ENCODE measurements at places on chromosomes 6 and 20.

GRCh38 chr6:29790626-29791025, 37.0 kb upstream of the HLA-G start:
- no peak for DNase-seq

DNA sequence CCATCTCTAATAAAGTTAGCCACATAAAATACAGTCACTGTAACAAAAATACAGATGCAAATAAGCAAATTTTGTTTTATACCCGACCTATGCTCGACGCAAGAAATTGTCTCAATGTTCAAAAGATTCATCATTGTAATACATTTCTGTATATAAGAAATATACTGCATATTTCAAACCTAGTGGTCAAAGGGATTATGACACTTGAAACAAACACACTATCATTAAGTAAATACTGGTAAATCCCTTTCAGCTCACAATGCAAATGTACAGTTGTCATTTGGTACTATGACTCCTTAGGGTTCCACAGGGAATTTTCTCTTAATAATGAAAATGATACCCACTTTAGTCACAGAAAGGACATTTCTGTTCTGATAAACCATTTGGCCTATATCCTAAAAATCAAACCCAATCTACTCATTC, 2.2 kb downstream of the HIVEP2 start:
- peak; percentile 12 for DNase-seq

DNA sequence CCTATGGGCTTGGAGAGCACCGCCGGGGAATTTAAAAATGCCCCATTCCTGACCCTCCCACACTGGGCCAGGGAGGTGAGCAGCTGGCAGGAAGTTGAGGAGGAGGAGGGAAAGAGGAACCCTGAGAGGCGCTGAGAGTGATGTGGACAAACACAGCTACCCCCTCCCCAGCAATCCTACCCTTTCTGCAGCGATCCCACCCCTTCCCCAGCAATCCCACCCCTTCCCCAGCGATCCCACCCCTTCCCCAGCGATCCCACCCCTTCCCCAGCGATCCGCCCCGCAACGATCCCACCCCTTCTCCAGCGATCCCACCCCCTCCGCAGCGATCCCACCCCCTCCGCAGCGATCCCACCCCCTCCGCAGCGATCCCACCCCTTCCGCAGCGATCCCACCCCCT, 111.6 kb downstream of the SYCP2 start:
- no peak for DNase-seq

- no peak for DNase-seq
Measured at GRCh38 chr6:101226677-101227135, 166.8 kb upstream of the GRIK2 start.

- DNase-seq = no peak
Measured at GRCh38 chr20:58685988-58686387, 6.6 kb upstream of the NPEPL1 start.

DNA sequence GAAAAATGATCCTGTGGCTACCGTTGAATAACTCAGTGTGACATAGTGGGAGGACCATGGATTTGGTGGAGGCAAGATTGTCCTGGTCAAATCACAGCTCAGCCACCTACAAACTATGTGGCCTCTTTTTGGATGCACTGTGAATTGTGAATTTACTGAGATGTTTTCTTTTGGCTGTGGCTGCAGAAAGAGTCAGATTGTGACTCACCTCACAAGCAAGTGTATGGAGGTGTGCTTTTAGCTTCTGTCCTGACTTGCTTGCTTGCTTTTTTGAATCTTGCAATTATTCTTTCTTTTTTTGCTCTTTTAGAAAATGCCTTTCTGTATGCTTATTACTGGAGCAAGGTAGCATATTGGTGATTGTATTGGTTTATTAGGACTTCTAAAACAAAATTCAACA, 122.9 kb upstream of the FOXO3 start:
- no peak for DNase-seq

GRCh38 chr20:36460648-36461599, 80.4 kb upstream of the MYL9 start:
- peak; percentile 100 for DNase-seq

DNA sequence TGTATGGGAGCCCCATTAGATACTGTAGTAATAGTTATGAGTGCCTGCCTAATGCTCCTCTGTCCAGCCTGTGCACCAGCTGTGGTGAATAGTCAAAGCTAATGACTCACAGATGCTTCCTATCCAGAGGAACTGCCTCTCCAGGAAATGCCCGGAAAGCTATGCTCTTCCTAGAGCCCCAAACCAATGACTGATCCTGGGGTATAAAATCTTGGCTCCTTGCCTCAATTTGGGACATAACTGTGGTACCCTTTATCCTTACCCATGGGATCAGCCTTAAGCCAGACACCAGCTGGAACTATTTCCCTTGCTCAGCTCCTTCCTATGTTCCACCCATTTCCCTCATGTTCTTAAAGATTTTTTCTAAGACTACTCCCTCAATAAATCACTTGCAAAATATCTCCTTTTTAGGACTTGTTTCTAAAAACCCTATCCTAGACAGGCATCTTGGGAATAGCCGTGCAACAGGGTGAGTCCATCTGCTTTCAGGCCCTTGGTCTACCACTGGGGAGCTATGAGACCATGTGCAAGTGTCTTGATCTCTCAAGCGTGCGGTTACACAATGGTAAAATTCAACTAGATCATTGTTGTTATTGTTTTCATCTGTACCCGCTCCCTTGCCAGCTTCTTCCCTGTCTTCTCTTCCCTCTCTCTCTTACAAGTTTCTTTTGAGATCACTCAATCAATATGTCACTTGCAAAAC, 283.7 kb downstream of the BTBD3 start:
- no peak for DNase-seq

- peak; percentile 27 for DNase-seq
Measured at GRCh38 chr6:167973148-167973885, 24.2 kb upstream of the KIF25 start.

GRCh38 chr6:311679-312220, 19.5 kb downstream of the DUSP22 start:
- DNase-seq = no peak

DNA sequence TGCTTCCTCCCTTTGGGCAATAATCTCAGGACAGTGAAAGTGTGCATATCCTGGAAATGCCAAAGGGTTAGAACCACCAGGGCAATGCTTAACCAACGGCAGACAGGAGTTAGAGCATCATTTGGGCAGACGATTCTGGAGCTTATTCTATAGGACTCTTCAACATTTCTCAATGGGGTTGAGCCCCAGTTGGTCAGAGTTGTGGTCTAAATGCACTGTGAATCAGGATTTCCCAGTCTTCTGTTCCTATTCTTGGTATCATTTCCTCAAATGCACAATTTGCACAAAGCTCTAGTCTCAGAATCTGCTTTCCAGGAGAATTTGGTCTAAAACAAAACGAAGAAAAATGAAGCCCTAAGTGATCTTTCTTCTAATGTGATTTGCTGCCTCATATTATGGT, 389.6 kb upstream of the JAG1 start:
- no peak for DNase-seq

All from NCI-H345 (cell line).